ENCODE measurements at places on chromosomes 6 and 20.

- no peak for DNase-seq
Measured at GRCh38 chr6:35214869-35215664, 1.3 kb downstream of the SCUBE3 start.

DNA sequence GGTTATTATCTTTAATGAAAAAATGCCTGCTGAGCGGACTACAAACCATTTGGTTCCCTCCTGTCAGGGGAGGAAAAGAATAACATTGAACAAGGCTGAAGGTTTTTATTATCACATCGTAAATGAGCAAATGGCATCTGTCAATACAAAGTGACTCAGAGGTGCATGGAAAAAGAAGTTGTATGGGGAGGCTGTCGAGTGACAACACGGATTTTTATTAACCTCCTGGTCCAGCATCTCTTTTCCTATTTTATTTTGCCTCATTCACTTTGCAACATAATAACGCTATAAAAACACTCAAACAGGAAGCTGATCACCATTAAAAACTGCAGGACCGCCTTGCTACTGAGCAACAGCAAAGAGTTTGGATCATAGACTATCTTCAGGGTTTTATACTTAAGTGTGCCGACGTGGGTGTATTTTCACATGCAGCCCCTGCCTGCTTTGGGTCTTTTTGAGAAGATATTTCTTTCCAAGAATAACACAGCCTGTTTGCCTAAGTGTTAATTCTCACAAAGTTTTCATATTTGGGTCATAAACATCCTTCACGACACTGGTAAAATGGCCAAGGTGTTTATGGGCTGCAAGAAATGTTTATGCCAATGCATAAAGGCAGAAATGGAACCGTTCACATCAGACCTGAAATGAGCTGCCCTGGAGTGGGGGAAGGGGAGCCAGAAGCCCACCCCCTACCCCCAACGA is 132.1 kb upstream of the SALL4 start:
- DNase-seq, result no peak

GRCh38 chr6:30781743-30782424 is 37.5 kb upstream of the IER3 start:
- peak; percentile 34 for DNase-seq

DNA sequence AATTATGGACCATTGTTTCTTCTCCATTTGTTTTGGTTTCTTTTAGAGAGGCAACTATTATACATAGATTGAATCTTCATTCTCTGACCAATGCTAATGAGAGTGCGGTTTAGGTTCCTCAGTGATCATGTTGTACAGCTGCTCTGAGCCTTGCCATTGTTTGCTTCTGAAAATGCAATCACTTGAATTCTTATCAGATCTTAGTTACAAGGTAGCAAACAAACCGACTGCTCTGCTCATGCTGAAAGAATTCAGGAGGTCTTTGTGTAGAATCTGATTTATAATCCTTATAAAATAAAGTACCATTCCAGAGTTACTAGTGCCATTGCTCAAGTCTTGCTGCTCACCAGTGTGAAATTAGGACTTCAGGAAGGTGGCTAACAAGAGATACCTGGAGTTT is 569.1 kb upstream of the ID4 start:
- DNase-seq, result no peak

DNA sequence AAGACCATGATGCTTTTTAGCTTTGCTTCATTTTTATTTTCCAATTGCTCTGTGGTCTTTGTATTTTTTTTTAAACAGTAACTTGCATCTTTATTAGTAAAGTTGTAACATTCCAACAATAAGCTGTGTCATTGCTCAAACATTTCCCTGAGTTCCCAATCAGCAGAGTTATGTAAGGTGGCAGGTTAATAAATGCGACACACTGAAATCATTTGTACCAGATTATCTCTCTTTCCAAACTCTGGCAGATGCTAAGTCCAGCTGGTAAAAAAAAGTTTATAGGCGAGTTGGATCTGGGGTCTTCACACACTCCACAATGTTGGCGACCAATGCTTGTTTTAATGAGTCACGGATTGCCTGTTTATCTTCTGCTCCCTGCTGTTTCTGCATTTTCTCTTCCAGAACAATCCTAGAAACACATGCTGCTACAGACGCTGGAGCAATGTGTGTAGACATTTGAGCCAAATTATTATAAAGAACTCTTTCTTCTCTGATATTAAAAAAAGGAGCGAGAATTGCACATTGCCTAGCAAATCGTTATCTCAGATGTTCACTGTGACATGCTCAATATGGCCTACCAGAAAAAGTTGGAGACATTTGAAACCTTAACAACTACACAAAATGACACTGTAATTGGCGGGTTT is 113.6 kb upstream of the IFNGR1 start:
- DNase-seq, result no peak

DNA sequence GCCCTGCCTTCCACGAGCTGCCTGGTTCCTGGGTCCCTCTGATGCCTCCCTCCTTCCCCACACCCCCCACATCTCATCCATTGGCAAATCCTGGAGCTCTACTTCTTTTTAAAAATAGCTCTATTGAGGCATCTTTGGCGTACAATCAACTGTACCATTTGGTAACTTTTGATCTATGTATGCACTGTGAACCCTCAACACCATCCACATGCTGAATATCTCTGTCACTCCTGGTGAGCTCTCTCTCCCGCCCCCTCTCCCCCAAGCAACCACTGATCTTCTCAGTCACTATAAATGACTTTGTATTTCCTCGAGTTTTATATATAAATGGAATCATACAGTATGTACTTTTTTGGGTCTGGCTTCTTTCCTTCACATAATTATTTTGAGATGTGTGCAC is 22.4 kb upstream of the PMEPA1 start:
- DNase-seq, result no peak

DNA sequence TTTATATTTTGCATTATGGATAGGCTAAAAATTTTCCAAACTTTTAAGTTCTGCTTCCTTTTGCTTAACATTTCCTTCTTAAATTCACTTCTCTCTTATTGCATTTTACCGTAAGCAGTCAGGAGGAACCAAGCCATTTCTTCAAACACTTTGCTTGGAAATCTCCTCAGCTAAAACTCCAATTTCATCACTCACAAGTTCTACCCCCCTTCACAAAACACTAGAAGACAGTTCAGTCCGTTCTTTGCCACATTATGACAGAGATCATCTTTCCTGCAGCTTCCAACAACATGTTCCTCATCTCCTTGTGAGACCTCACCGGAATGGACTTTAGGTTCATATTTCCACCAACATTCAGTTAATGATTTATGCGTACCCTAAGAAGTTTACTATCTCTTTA is 79.2 kb upstream of the LY86 start:
- no peak for DNase-seq
